GM04504 (cell line): ENCODE measurements at places on chromosomes 6 and 20.

DNA sequence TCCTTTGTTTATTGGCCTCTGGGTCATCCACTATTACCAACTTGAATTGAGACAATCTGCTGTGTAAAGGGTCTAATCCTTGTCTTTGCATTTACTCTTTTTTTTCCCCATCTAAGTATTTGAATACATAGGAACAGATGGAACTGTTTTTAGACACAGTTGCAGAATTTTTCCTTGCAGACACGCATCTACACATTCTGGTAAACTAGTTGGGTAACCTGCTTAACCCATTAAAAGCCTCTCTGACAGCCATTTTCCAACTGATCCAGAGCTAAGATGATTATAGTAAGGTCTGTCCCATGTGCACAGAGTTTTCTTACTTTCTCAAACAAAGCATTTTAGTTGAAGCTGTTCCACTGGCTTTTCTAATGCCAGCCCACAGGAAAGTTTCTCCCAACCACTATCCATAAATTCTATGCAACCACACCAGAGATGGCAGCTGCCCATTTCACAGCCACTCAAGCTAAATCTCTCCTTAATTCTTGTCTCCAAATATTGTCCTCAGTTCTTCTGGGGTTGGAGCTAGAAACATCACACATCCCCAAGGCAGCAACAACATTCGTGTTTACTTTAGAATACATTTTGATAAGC, 492.1 kb downstream of the MAFB start:
- no peak for DNase-seq

DNA sequence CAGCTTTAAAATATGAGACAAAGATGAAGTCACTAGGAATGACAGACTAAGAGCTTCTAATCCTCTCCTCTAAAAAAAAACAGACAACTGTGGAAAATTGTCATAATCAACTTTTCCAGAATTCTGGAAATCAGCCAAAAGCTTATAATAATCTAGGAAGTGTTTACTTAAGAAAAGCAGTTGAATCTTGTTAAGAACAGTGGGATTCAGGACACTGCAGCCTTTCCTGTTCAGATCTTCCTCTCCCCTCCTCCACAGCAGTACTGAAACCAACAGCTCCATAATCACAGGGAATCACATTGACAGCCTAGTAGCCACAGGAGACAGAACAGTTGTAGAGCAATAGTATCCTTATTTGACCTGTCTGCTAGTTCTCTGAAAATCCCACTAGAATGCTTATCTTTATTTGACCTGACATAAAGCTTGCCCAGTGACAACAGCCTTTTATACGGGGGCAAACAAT, 41.6 kb downstream of the IBTK start:
- no peak for DNase-seq

DNA sequence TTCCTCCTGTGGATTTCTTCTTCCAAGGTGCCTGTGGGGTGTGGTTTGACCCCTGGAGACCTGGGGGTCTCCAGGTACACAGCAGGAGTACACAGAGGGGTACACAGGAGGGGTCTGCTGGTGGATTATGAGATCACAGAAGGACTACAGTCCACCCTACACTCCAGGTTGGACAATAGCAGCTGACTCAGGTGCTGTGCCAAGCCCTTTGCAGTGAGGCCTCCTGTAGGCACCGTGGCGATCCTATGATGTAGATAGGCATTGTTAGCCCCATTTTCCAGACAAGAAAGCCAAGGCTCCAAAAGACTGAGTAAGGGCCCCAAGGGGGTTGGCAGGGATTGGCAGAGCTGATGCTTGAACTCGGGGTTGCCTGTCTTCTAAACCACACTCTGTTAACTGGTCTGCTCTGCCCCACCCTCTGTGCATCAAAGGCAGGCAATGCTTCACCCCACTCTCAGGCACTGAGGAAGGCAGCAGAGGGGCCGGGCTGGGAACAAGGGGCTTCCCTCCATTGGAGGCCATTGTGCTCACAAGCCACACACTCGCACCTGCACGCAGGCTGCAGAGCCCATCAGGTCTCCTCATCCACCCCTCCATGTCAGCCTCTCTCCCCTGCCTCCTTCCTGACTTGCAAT, 77.5 kb upstream of the SIRPA start:
- DNase-seq, result no peak

GRCh38 chr6:105258816-105259215, 79.0 kb upstream of the POPDC3 start:
- DNase-seq, result no peak

- DNase-seq, result peak; percentile 79
Measured at GRCh38 chr6:84618046-84618752, 146.2 kb downstream of the TBX18 start.

DNA sequence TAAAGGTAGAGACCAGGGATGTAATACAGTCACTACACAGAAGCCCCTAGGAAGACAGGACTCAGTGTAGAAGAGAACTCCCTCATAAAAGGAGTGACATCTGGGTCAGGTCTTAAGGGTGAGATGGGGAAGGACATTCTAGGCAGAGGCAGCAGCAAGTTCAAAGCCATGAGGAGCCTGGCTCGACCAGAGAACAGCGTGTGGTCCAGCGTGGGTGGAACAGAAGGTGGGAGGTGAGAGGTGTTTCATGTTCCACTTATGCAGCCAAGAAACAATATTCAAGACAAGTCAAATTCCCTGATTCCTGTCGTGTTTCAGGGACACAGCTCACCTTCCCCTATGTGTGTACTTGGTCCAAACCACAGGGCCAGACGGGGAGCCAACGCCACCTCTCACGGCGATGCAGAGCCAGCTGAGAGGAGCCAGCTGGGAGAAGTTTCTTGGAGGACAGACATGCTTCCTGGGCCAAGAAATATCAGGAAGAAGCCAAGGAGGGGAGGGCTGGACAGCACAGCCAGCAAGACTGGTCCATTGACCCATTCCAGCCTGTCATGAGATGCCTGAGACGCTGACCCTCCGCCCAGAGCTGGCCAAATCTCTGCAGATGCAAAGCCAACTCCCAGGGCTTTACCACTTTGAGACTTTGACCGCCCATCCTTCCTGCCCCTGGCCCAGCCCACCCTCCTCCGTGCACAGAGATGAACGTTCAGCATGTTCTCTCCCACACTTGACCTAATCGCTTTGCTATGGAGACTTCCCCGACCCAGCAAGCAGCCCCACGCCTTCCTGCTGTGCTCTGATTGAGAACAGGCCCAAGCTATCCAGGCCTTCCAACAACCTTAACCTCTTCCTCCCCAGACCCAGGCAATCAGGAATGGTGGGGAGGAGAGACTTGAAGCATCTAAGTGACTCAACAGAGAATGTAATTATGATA, 113.8 kb downstream of the PRND start:
- peak; percentile 16 for DNase-seq

- no peak for DNase-seq
Measured at GRCh38 chr6:157471077-157471686, 90.2 kb downstream of the ZDHHC14 start.

- no peak for DNase-seq
Measured at GRCh38 chr20:3407040-3407770, at the start of gene DNAAF9. Gene DNAAF9, minus strand, starts transcription at chr20:3407669. Its CDS starts 112 bp downstream, at chr20:3407557.

DNA sequence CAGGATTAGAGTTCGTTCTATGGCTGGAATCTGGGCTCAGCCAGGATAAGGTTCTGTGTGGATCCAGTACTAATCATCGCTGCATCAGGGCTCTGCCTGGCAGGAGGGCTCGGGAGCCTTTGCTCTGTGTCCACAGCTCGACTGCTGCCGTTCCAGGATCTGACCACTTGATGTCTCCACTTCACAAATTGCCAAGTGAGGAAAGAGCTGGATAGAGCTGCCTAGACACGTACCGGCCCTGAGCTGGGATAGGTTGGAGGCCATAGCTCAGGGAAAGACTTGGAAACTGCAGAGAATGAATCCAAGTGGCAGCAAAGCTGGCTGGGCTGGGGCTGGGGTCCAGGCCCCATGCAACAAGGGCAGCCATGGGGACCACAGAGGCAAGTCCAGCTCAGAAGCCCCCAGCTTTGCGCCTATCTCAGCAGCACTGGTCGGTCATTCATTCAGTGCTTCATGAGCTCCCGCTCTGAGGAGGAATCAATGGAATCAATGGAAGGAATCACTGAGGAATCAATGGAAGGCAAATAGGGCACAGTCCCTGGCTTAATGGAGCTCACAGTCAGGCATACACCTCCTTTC, 38.0 kb upstream of the TOP1 start:
- peak; percentile 74 for DNase-seq

GRCh38 chr6:111709615-111710398, 104.1 kb upstream of the TRAF3IP2 start:
- DNase-seq, result peak; percentile 52

GRCh38 chr6:32095338-32096086, 13.6 kb downstream of the TNXB start:
- no peak for DNase-seq

GRCh38 chr20:19508449-19508848, 249.6 kb upstream of the RIN2 start:
- DNase-seq, result no peak

DNA sequence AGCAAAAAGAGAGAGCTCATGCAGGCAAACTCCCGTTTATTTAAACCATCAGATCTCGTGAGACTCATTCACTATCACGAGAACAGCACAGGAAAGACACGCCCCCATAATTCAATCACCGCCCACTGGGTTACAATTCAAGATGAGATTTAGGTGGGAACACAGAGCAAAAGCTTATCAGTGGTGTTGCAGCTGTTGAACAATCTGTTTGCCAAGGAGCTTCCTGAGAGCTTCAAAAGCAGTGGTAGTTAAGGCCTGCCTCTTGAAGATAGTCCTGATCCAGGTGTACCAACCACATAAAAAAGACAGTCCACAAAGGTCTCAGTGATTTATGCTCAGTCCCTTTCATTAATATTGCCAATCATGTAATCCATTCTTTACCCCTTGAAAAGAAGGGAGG, 269.4 kb upstream of the IRAK1BP1 start:
- DNase-seq, result no peak

GRCh38 chr6:50868466-50868865, 49.8 kb downstream of the TFAP2B start:
- DNase-seq, result no peak

DNA sequence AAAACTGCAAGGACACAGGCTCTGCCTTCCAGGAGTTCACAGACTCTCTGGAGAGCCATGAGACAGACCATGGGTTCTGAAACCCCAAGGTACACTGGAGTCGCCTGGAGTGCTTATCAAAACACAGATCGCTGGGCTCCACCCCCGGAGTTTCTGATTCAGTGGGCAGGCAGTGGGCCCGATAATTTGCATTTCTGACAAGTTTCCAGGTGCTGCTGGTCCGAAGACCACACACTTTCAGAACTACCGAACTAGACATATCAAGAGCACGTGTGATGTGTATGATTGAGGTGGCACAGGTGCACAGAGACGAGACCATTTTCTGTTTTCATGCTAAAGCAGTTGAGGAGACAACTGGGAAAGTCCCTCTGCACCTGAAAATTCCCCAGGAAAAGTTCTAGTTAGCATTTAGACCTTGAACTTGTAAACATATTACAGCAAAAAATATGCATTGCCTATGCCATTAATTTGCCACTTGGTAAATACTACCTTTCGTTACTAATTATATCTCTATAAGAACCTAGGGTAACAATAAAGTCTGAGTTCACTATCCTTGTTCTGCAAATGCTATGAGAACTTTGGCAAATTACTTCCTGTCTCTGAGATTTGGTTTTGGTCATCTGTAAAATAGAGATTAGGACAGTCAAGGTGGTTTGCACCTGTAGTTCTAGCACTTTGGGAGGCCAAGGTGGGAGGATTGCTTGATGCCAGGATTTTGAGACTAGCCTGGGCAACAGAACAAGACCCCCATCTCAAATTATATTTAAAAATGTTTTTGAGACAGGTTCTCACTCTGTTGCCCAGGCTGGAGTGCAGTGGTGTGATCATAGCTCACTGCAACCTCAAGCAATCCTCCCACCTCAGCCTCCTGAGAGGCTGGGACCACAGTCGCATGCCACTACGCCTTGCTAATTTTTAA, 14.3 kb upstream of the PIM1 start:
- no peak for DNase-seq

GRCh38 chr6:18053078-18053477, 65.6 kb upstream of the KIF13A start:
- DNase-seq, result peak; percentile 65

- DNase-seq, result no peak
Measured at GRCh38 chr6:568954-569523, 87.9 kb downstream of the HUS1B start.

DNA sequence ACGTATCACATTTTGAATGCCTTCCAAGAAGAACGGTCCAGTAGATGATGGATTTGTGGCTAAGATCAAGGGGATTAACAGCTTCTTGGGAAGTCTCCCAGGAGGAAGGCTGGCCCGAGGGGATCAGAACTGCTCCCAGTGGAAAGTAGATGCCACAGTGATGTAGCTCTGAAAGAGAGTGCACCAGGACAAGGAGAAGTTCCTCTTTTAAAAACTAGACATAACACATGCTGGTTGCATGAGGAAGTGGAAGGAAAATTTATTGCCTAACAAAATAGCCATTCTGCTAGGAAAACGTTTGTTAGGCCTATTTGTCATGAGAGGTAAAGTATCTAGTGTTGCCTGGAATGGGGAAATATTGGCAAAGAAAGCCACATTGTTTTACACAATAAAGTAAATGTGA, 87.8 kb downstream of the CDH26 start:
- DNase-seq, result peak; percentile 70

GRCh38 chr6:122696079-122696478, 83.4 kb upstream of the FABP7 start:
- peak; percentile 15 for DNase-seq

- DNase-seq, result no peak
Measured at GRCh38 chr6:74757813-74758212, 448.0 kb downstream of the COL12A1 start.
